ENCODE measurements at places on chromosomes 11 and 22.

DNA sequence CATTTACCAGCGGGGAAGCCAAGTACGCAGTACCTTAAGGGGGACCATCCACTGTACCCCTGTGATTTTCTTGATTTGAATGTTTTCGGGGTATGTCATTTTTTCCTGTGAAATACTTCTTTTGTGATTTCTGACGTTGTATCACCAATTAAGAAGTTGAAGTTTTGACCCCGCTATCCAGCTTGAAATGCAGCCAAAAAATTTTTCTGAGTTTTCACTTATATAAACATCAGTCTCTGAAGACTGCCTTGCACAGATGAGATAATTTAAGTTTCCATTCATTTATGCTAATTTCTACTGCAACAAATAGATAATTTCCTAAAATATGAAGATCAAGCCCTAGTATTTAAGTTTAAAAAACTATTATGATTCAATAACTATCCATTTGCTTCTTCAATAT, 20.0 kb downstream of the CTSC start:
- no peak overlapping the region for H3K4me3 ChIP-seq
- no peaks in the 10 kb centered on the region for H3K27me3 ChIP-seq
- peaks cover 26% of the 10 kb centered on the region for H3K36me3 ChIP-seq
- peaks cover 24% of the 10 kb centered on the region for H3K4me1 ChIP-seq
- H3K27ac ChIP-seq = no peak overlapping the region
- no peak for DNase-seq

DNA sequence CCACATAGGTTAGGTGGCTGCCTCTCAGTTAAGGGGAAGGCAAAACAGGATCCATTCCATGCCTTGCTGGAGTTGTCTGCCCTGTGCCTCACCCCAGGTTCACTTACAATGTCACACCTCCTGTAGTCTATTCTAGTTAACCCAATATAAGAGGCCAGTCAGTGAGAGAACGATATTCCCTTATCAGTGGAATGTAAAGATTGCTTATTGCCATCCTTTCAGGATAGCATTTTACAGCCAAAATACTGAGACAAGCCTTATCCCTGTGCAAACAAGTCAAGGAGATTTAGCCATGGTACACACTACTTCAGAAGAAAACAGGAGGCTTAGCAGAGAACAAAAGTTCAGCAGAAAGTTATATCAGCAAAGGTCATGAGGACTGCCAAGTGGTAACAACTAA, 5.5 kb downstream of the CYP2R1 start:
- no peak overlapping the region for H3K4me3 ChIP-seq
- no peaks in the 10 kb centered on the region for H3K27me3 ChIP-seq
- peaks cover 14% of the 10 kb centered on the region for H3K36me3 ChIP-seq
- peaks cover 29% of the 10 kb centered on the region for H3K4me1 ChIP-seq
- DNase-seq = no peak
- no peak overlapping the region for H3K27ac ChIP-seq

DNA sequence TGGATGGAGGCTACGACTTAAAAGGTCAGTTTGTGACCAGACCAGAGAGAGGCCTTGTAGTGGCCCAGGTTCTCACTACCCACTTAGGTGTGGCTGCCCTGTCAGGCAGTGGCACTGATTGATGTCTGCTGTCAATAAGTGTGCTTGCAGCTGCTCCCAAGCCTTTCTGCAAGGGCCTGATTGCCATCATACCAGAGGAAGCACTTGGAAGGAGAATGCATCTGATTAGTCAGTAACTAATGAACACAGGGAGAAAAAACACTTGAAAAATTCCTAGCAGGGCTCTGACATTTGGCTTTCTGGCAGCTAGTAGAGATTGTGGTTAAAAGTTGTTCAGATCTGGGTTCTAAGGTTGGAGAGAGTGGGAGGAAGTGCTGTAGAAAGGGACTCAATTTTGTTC, 107.5 kb downstream of the NAV2 start:
- H3K4me1 ChIP-seq = peaks cover 11% of the 10 kb centered on the region
- no peak overlapping the region for H3K27ac ChIP-seq
- H3K27me3 ChIP-seq = no peaks in the 10 kb centered on the region
- no peak for DNase-seq
- no peaks in the 10 kb centered on the region for H3K36me3 ChIP-seq
- H3K4me3 ChIP-seq = no peak overlapping the region

- H3K36me3 ChIP-seq = no peaks in the 10 kb centered on the region
- peaks cover 24% of the 10 kb centered on the region for H3K4me1 ChIP-seq
- H3K27ac ChIP-seq = no peak overlapping the region
- no peak for DNase-seq
- H3K4me3 ChIP-seq = no peak overlapping the region
- peaks cover 93% of the 10 kb centered on the region for H3K27me3 ChIP-seq
Observed at GRCh38 chr11:114148013-114148382, 88.5 kb downstream of the ZBTB16 start.

- H3K27ac ChIP-seq = no peak overlapping the region
- peaks cover 14% of the 10 kb centered on the region for H3K27me3 ChIP-seq
- peaks cover 15% of the 10 kb centered on the region for H3K4me1 ChIP-seq
- no peaks in the 10 kb centered on the region for H3K36me3 ChIP-seq
Observed at GRCh38 chr11:19276859-19277808, 36.4 kb upstream of the E2F8 start.

DNA sequence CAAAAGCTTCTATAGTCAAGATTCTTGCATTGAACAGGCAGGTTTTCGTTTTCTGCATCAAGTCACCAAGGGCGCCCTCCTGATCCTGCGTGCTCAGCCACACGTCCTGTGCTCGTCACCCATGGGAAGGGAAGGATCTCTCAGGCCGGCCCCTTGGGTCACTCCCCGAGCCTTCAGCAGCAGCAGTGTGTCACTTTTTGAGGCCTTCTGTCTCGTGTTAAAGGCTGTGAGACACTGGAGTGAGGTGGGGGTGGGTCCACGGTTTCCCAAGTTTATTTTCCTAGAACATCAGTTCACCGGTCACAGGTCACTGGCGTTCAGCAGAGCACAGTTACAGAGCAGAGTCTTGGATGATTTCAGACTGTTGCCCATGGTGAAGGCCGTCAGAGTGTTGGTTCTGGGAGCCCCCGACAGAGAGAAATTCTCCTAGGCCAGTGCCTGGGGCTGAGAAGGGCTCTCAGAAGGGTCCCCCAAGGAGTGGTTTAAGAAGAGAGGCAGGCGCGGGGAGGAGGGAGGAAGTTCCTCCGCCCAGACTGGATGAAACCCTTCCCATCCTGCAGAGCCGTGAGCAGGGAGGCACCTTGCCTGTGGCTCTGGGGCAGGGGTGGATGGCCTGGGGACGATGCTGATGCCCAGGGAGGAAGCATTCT, 13.5 kb upstream of the ADORA2A start:
- H3K4me3 ChIP-seq = no peak overlapping the region
- H3K4me1 ChIP-seq = no peaks in the 10 kb centered on the region
- no peak for DNase-seq
- H3K27ac ChIP-seq = no peak overlapping the region

DNA sequence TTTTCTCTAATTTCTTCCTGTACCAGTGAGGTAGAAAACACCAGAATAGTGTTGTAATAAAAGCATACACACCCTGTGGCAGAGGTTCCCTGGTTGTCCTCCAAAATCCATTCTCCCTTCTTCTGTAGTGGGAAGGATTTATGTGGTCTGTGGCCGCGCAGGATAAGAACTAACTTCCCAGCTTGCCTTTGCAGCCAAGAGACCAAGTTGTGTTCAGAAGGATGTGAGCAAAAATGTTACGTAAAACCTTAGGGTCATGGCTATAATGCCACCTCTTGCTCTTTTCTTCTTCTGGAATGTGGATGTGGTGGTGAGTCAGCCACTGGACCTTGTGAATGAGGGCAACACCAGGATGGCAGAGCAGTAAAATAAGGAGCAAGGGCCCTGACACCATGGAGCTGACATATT, 28.4 kb downstream of the CCDC90B start:
- no peak overlapping the region for H3K4me3 ChIP-seq
- peaks cover 7% of the 10 kb centered on the region for H3K36me3 ChIP-seq
- H3K4me1 ChIP-seq = no peaks in the 10 kb centered on the region
- DNase-seq = no peak
- no peaks in the 10 kb centered on the region for H3K27me3 ChIP-seq
- no peak overlapping the region for H3K27ac ChIP-seq

DNA sequence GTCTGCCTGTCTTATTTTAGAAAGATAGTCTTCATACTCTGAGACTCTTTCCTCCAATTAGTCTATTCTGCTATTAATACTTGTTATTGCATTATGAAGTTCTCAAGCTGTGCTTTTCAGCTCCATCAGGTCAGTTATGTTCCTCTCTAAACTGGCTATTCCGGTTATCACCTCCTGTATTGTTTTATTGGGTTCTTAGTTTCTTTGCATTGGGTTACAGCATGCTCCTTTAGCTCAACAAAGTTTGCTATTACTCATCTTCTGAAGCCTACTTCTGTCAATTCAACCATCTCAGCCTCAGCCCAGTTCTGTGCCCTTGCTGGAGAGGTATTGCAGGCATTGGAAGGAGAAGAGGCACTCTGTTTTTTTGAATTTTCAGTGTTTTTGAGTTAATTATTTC, 21.0 kb upstream of the OR5AK2 start:
- no peak overlapping the region for H3K27ac ChIP-seq
- no peaks in the 10 kb centered on the region for H3K4me1 ChIP-seq
- DNase-seq = no peak
- no peak overlapping the region for H3K4me3 ChIP-seq
